ENCODE measurements at places on chromosomes 2 and 18. TPM values are rescaled to one million over a fixed set of nuclear protein-coding genes. Genes with fewer than 3 reads are reported as not detected.

CENPA gene
- 5.7 TPM for total RNA-seq

PLGLB1 gene
- total RNA-seq = 0.38 TPM

DNAJC5G gene
- total RNA-seq = not detected

MRPL19 gene
- total RNA-seq = 52.2 TPM

- DNase-seq = peak; percentile 95
These were observed 22.1 kb upstream of the COL6A3 start for GRCh38 chr2:237435844-237436587.

GRCh38 chr2:188199716-188200128 is 92.0 kb upstream of the GULP1 start:
- peak; percentile 84 for DNase-seq

DNA sequence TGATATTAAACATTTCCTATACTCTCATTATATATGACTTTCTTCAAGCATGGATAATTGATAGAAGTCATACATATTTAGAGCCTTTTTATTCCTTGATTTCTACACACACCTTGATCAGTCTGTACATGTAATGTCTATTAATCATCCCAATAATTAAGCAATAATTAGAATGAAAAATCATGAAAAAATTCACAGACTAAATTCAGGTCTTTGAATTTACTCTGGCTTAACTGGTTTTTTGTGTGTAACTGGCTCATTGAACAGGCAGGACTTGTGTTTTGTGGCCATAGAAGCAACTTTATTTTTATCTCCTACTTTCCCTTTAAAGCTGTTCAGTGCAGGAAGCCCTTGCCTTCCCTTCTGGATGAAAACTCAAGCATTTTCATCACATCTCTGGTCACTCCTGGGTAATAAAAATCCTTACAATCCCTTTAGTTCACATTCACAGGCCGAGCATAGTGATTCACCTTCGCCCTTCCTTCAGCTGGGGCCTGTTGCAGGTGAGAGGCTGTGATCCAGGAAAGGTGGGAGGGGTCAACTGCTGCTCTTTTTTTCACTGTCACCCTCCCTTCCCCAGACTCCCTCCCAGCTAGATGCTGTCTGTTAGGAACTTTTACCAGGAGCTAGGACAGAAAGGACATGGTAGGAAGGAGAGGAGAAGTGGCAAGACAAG is 58.0 kb upstream of the ITSN2 start:
- DNase-seq = no peak

GRCh38 chr2:159797543-159798375 is at the start of gene CD302:
TSS of gene CD302 (minus strand) at chr2:159798208. CDS start at chr2:159798198, 10 bp downstream.
- peak; percentile 87 for DNase-seq
